ENCODE measurements at places on chromosomes 13 and 19.

- no peak for DNase-seq
These were observed 4.1 kb downstream of the SLC10A2 start for GRCh38 chr13:103062079-103062478.

GRCh38 chr19:7942981-7943443, 454 bp downstream of the TIMM44 start:
- no peak for DNase-seq

- no peak for DNase-seq
These were observed 18.4 kb upstream of the MYCBP2 start for GRCh38 chr13:77345150-77345780.

DNA sequence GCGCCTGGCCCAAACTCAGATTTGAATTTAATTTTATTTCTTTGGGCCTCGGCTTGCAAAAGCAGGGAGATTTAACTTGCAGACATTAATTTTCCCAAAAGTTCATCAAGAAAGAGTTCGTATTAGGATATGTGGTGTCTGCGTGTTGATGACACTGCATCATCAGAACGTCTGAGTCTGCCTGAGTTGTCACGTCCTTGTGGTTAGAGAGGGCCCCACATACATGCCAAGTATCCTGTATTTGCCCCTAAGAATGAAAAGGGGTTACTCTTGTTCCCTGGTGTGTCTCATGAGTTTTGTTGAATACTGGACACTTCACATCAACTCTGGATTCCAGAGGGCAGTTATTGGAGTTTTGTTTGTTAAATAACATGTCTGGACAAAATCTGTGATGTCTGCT, 5.6 kb upstream of the TEX29 start:
- no peak for DNase-seq

DNA sequence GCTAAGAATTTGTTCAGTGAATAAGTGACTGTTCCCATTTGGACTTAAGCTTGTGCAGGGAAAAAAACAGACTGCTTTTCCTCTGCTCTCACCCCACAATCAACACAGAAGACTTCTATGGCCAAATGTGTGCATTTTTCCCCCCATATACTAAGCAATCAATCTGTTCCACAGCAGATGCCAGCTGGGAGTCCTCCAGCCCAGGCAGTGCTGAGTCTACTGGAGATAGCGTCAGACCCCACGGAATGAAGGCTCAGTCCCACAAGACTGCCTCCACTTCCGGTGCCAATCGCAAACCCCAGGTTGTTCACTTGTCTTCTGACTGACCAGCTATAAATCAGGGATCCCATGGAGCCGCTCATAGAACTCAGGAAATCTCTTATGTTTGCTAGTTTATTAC, 69.5 kb upstream of the ANKRD10 start:
- DNase-seq = no peak

Measured in NCI-H1694 (cell line).